A549 treated with AZD2906 at 1 μM for 4 hours (cell line): ENCODE measurements at places on chromosomes 5 and 9. TPM values are rescaled to one million over a fixed set of nuclear protein-coding genes. Genes with fewer than 3 reads are reported as not detected.

The PCDHB5 gene
- 1.3 to 1.7 TPM (median 1.4 TPM) in 5 replicates for total RNA-seq

The PCSK1 gene
- total RNA-seq, result 0.27 to 0.34 TPM (median 0.29 TPM) in 5 replicates

The CENPP gene
- 5.1 to 7.4 TPM (median 6.8 TPM) in 5 replicates for total RNA-seq

The ACOT12 gene
- total RNA-seq, result 0.10 TPM in 1 of 5 replicates, not detected in the others

The SLC6A19 gene
- 0.42 to 0.71 TPM (median 0.66 TPM) in 5 replicates for total RNA-seq

The IFNB1 gene
- total RNA-seq, result not detected in 5 replicates

The TMC1 gene
- 0.02 to 0.10 TPM (median 0.07 TPM) in 4 of 5 replicates, not detected in the other for total RNA-seq

The LOX gene
- 1.3 to 2.0 TPM (median 1.8 TPM) in 5 replicates for total RNA-seq

The KLF4 gene
- total RNA-seq, result 31.7 to 39.9 TPM (median 36.2 TPM) in 5 replicates

The MYOZ3 gene
- total RNA-seq, result 0.03 to 0.06 TPM in 2 of 5 replicates, not detected in the others

The FCN2 gene
- not detected in 5 replicates for total RNA-seq

The BAAT gene
- total RNA-seq, result 0.31 to 0.49 TPM (median 0.46 TPM) in 5 replicates

The ZBTB26 gene
- total RNA-seq, result 1.2 to 1.9 TPM (median 1.9 TPM) in 5 replicates

The PCDHB6 gene
- total RNA-seq, result 0.84 to 1.1 TPM (median 0.90 TPM) in 5 replicates

The NELFB gene
- total RNA-seq, result 46.9 to 62.8 TPM (median 58.2 TPM) in 5 replicates

The PRR7 gene
- 13.8 to 35.0 TPM (median 34.5 TPM) in 5 replicates for total RNA-seq

The DIMT1 gene
- 35.9 to 40.7 TPM (median 37.9 TPM) in 5 replicates for total RNA-seq

The PRRT1B gene
- 0.26 to 0.44 TPM (median 0.30 TPM) in 5 replicates for total RNA-seq

The GPR151 gene
- total RNA-seq, result not detected in 5 replicates

The BNC2 gene
- total RNA-seq, result 4.6 to 6.9 TPM (median 6.4 TPM) in 5 replicates

The LCN12 gene
- total RNA-seq, result 0.58 to 2.4 TPM (median 1.5 TPM) in 5 replicates

The GRPEL2 gene
- 6.6 to 10.8 TPM (median 7.3 TPM) in 5 replicates for total RNA-seq

The ZNF300 gene
- total RNA-seq, result 1.9 to 2.8 TPM (median 2.4 TPM) in 5 replicates

The KIF24 gene
- total RNA-seq, result 2.9 to 3.5 TPM (median 3.2 TPM) in 5 replicates

The ZNF483 gene
- total RNA-seq, result 0.31 to 1.1 TPM (median 0.49 TPM) in 5 replicates

The SLC34A3 gene
- total RNA-seq, result 0.03 to 0.15 TPM (median 0.10 TPM) in 4 of 5 replicates, not detected in the other

The AIF1L gene
- 1.8 to 2.0 TPM (median 2.0 TPM) in 5 replicates for total RNA-seq

The FOXD4L4 gene
- total RNA-seq, result 0.06 to 0.13 TPM (median 0.06 TPM) in 4 of 5 replicates, not detected in the other

The FAXDC2 gene
- 0.29 to 0.37 TPM (median 0.35 TPM) in 5 replicates for total RNA-seq

The CARTPT gene
- total RNA-seq, result not detected in 5 replicates

The MEIKIN gene
- total RNA-seq, result not detected in 5 replicates

The PCDHGB1 gene
- total RNA-seq, result 1.4 to 1.9 TPM (median 1.7 TPM) in 5 replicates

The HTR4 gene
- total RNA-seq, result not detected in 5 replicates

The FABP6 gene
- 0.48 to 1.2 TPM (median 1.00 TPM) in 5 replicates for total RNA-seq

The TRMT10B gene
- 4.9 to 5.6 TPM (median 5.2 TPM) in 5 replicates for total RNA-seq

The NANS gene
- 61.2 to 75.0 TPM (median 72.7 TPM) in 5 replicates for total RNA-seq

The CCL27 gene
- total RNA-seq, result 0.14 to 0.33 TPM (median 0.24 TPM) in 4 of 5 replicates, not detected in the other

The MSX2 gene
- total RNA-seq, result 4.3 to 5.0 TPM (median 4.9 TPM) in 5 replicates

The TLX3 gene
- total RNA-seq, result not detected in 5 replicates

The IL7R gene
- total RNA-seq, result 0.25 to 0.49 TPM (median 0.30 TPM) in 5 replicates

The CCDC183 gene
- 0.19 to 0.38 TPM (median 0.28 TPM) in 5 replicates for total RNA-seq

The RC3H2 gene
- 15.2 to 20.7 TPM (median 19.1 TPM) in 5 replicates for total RNA-seq

The HSD17B3 gene
- total RNA-seq, result 0.09 to 0.22 TPM (median 0.18 TPM) in 3 of 5 replicates, not detected in the others
